ENCODE measurements at places on chromosomes 11 and 22.

GRCh38 chr11:33147559-33147958 is 13.7 kb downstream of the CSTF3 start:
- no peaks in the 10 kb centered on the region for H3K27me3 ChIP-seq
- no peak for DNase-seq
- no peaks in the 10 kb centered on the region for H3K4me1 ChIP-seq
- no peak overlapping the region for H3K27ac ChIP-seq

DNA sequence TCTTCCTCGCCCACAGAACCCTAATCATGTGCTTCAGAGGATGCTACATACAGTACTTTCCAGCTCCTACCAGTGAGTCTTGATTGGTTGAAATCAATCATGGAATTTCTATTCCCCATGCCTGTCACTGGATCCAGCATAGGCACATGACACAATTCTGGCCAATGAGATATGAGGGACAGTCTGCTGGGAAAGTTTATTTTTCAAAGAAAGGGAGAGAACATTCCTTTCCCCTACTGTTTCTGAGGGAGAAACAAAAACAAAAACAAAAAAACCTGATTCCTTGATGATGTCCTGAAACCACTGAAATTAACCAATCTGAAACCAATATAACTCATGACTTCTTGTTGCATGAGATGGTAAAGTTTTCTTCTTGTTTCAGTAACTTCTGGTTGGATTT is 3.3 kb upstream of the RCN1 start:
- no peak overlapping the region for H3K4me3 ChIP-seq
- H3K27ac ChIP-seq = no peak overlapping the region
- H3K36me3 ChIP-seq = no peaks in the 10 kb centered on the region
- peaks cover 8% of the 10 kb centered on the region for H3K27me3 ChIP-seq
- DNase-seq = no peak

DNA sequence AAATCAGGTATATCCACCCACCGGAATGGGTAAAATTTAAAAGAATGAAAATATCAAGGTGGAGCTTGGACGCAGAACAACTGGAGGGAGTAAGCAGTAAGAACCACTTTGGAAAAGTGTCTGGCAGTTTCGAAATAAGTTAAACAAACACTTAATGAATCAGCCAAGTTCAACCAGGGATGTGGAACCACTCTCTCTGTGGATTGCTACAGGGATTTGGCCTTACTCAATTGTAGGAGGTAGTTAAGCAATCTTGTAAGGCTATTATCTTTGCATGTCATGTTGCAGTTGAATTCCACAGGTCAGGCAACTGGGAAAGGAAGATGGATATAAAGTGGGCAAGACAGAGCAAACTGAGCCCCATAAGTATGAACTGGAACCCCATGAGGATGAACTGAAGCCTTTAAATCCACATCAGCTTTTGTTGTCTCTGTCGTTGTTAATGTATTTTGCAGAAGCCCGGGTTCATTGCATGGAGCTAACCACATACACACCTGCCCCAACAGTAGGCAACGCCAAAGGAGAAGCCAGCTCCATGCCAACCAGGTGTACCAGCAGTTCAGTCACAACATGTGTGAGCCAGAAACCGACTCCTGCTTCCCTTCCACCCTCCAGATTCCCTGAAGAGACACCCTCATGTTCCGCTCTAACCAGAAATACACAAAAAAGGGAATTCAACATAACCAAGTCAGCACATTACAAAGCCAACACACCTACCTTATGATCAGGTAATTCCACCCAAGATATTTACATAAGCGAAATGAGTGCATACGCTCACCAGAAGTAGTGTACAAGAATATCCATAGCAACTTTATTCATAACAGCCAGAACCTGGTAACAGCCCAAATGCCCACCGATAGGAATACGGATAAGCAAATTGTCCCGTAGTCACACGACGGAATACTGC is 8.0 kb upstream of the SLC43A3 start:
- no peaks in the 10 kb centered on the region for H3K36me3 ChIP-seq
- H3K27ac ChIP-seq = no peak overlapping the region
- no peak for DNase-seq

GRCh38 chr11:64249563-64250414 is 1.5 kb upstream of the PLCB3 start:
- no peaks in the 10 kb centered on the region for H3K36me3 ChIP-seq
- H3K27me3 ChIP-seq = no peaks in the 10 kb centered on the region
- H3K4me3 ChIP-seq = peak overlapping the region; percentile 70

DNA sequence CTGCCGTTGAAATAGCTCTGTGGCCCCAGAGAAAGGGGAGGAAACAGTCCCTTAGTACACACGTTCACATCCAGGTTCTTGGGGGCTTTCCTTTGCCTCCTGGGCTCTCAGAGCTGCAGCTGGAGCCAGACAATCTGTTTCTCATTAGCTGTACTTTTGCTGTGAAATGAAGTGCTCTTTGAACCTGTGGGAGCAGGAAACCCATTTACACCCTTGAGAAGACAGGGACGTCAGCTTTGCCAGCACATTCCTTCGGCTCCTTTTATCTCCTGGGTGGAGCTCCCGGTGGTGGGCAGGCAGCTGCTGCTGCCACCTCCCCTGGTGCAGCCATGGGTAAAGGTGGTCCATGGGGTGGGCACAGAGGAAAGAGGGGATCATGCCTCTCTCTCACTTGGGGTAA is 80.6 kb upstream of the TIMP3 start:
- H3K36me3 ChIP-seq = no peaks in the 10 kb centered on the region
- H3K4me1 ChIP-seq = peaks cover 28% of the 10 kb centered on the region
- H3K27me3 ChIP-seq = no peaks in the 10 kb centered on the region

DNA sequence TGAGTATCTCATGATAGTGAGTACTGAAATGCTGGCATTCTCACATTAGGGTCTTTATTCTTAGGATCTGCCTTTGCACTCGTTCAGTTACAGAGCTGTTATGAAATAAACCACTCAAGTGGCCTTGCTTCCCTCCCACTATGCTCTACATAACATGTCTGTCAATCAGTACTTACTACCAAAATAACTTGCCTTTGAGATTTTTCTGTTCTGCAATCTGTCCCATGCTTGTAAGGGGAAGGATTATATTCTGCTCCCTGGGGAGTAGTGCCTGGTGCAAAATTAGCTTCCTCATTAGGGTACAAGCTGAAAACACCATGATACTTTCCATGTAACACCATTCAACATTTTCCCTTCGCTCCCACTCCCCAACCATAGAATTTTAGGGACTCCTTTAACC is 1.9 kb upstream of the GRAP2 start:
- no peak overlapping the region for H3K4me3 ChIP-seq
- H3K36me3 ChIP-seq = no peaks in the 10 kb centered on the region
- no peak overlapping the region for H3K27ac ChIP-seq
- peaks cover 24% of the 10 kb centered on the region for H3K27me3 ChIP-seq

DNA sequence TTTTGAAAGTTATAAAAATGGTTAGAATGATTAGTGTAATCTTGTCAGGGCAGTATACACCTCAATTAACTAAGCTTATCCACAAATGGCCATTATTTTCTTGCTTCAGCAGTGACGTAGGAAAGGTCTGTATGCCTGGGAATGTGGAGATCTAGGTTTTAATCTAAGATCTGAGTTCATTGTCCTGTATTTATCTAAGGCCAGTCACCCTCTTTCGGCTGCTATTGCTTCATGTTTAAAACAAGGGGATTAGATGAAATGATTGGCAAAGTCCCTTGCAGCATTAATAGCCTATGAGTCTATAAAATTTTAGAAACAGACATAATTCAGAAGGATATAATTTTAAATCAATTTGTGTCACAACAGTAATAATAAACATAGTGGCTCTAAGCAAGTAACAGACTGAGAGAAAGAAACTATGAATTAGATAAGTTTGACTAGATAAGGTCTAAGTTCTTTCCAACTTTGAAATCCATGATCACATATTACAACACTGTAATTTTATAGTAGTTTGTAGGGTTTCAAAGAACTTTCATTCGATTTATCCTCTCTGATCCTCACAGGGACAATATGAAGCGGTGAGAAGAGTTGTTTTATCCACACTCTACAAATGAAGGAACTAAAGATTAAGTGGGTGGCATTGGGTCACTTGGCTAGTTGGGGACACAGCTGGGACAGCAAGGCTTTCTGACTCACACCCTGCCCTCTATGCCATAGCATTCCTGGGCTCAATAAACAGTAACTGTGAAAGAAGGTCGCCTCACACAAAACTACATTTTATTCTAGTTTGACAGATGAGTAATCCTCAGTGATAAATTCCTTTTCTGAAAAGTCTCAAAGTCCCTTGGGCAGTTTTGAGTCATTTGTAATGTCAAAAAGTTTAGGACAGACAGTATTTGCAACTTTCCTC is 60.6 kb upstream of the RDX start:
- peak overlapping the region; percentile 93 for H3K27ac ChIP-seq
- no peaks in the 10 kb centered on the region for H3K27me3 ChIP-seq
- H3K4me3 ChIP-seq = peak overlapping the region; percentile 48
- peaks cover 17% of the 10 kb centered on the region for H3K4me1 ChIP-seq
- no peak for DNase-seq
- H3K36me3 ChIP-seq = no peaks in the 10 kb centered on the region

GRCh38 chr22:47304854-47305253 is 542.4 kb downstream of the TBC1D22A start:
- no peak overlapping the region for H3K27ac ChIP-seq
- no peak overlapping the region for H3K4me3 ChIP-seq
- H3K36me3 ChIP-seq = no peaks in the 10 kb centered on the region
- no peak for DNase-seq

- no peaks in the 10 kb centered on the region for H3K36me3 ChIP-seq
- H3K27me3 ChIP-seq = peaks cover 58% of the 10 kb centered on the region
- no peak overlapping the region for H3K27ac ChIP-seq
- no peak overlapping the region for H3K4me3 ChIP-seq
- no peaks in the 10 kb centered on the region for H3K4me1 ChIP-seq
- DNase-seq = peak; percentile 54
Observed at GRCh38 chr22:49197505-49197904, 630.2 kb downstream of the BRD1 start.

DNA sequence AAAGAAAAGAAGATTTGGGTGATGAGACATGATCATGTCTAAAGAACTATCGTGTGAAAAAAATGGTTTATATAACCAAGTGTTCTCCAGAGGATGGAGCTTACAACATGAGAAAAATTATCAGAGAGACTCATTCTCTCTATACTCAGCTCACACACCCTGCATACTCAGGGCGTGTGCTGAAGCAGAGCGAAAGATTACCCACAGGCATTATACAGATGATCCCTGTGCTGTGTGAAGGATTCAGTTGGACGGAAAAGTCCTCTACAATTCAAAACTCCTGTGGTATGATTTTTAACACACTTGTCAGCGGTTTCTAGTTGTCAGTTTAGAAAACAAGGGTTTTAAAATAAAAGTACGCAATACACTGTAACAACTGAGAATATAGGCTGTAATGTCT is 267.3 kb downstream of the DLG2 start:
- H3K4me1 ChIP-seq = no peaks in the 10 kb centered on the region
- DNase-seq = no peak
- H3K4me3 ChIP-seq = no peak overlapping the region
- no peak overlapping the region for H3K27ac ChIP-seq
- no peaks in the 10 kb centered on the region for H3K27me3 ChIP-seq
- no peaks in the 10 kb centered on the region for H3K36me3 ChIP-seq

DNA sequence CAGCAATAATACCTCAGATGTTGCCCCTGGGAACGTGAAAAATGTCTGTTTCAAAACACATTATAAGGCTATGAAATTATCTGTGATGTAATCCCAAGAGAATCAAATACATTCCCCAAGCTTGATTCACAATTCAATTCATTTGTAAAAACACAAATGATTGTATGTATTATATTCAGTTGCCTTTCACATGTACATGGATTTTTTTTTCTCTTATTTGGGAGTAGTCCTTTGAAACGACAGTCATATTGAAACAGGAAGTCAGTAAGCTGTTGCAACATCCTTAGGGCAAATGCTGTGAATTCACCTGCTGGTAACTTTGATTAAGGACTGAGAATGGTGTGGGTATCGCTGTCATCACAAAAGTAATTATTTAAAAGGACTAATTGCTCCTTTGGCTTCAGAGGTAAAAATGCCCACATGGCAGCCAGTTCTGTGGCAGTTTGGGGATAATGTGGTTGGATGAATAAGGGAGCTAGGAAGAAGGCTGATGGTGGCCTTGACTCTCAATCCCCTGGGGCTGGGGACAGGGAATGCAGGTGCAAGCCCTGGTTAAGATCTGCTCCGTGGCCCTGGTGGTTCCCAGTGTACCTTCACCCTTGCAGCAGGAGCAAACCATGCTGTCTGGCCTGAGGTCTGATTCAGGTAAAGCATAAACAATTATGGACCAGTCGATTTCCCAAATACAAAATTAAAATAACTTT is 13.2 kb downstream of the EHF start:
- no peak for DNase-seq
- no peaks in the 10 kb centered on the region for H3K36me3 ChIP-seq
- H3K4me3 ChIP-seq = peak overlapping the region; percentile 55
- H3K27me3 ChIP-seq = no peaks in the 10 kb centered on the region
- peak overlapping the region; percentile 90 for H3K27ac ChIP-seq

DNA sequence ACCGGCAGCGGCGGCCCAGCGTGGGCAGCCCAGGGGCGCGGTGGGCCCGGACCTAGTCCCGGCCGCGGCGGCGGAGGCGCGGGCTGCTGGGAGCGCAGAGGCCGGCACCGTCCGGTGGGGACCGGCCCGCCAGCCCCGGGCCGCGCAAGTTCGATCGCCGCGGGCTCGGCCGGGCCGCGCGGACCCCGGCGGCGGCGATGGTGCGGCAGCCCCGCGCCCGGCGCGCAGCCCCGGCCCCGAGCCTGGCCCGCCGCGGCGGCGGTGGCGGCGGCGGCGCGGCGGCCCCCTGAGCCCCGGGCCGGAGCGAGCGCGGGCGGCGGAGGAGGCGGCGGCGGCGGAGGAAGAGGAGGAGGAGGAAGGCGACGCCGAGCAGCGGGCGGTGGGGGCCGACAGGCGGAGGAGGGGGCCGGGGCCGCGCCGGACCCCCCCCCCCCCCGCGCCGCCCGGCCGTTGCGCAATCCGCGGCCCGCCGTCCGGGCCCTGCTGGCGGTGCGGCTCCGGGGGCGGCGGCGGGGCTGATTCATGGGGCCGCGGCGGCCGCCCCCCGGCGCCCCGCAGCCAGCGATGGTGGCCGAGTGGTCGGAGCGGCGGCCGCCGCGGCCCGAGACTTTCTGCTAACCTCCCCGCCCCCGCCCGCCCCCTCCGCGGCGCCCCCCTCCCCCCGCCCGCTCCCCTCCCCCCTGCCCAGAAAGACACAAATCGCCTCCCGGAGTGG is 1251.9 kb downstream of the BRD1 start:
- no peaks in the 10 kb centered on the region for H3K36me3 ChIP-seq
- peaks cover 35% of the 10 kb centered on the region for H3K27me3 ChIP-seq
- DNase-seq = no peak
- no peak overlapping the region for H3K27ac ChIP-seq

DNA sequence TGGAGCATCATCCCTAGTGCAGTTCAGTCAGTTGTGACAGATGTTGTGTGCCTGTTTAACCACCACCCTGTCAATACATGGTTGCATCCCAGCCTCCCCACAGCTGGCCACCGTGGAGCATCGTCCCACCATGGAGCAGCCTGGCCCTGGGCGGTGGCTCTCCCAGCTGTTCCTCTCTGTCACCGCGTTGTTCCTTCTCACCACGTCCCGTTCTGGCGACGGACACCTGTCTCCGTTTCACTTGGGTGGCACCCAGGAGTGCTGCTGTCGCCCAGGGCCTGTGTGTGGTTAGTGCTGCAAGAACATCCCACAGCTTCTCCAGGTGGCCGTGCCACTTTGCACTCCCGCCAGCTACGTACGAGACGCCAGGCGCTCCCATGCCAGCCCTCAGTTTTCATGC is 26.5 kb downstream of the MUC6 start:
- DNase-seq = no peak
- no peak overlapping the region for H3K27ac ChIP-seq
- H3K4me3 ChIP-seq = no peak overlapping the region

Data from type B pancreatic cell (in vitro differentiated cells).